ENCODE measurements at places on chromosomes 2 and 18. TPM values are rescaled to one million over a fixed set of nuclear protein-coding genes. Genes with fewer than 3 reads are reported as not detected.
A peak's percentile ranks its signal among the peaks of the same experiment; 100 is the strongest.

DNA sequence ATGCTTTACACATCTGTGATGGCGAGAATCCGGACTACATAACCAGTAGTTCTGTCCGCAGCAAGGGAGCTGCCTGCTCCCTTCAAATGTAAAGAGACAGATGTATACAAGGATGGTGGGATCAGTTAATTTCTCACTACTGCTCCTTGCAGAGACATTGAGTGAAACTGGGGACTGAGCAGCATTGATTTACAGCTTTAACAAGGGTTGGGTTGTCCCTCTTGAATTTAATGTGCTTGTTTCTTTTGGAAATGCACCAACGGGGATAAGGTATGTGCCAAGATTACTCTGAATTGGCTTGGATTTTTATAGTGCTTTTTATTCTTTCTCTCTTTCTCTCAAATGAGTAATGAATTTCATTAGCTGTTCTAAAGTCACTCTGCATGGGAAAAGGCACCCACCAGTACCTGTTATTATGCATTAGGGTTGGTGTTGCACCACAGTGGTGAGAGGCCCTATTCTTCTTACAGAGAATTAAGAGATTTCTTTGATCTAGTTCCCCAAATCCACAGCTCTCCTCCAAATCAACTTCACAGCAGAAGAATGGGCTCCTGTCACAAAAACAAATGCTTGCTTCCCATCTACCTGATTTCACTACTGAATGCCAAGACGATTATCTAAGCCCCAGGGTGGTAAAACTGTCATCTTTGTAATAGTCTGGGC lies 107.6 kb downstream of the DOCK10 start:
- no peak for DNase-seq

DNA sequence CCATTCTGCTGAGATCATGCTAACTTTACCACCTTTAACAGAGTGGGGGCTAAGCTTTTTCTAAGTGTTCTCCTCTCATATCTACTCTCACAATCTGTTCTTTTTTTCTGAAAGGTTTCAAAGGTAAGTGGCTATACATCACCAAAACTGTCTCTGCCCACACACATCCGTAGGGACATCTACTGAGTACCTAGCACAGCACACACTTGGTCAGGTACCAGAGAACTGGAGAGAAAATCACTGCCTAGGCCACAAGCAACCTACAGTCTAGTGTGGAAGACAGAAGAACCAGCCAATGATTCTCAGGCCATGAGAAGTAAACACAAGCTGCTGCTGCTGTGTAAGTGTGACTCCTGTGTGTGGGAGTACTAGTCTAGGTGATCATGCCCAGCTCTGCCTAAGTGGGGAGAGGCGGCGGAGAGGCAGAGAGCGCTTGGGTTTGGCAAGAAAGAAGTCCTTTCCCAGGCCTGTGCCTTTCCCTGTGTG lies 176.1 kb upstream of the ZFP36L2 start:
- no peak for DNase-seq

GRCh38 chr18:36717422-36718110 lies 111.2 kb downstream of the TPGS2 start:
- DNase-seq = no peak

The GPAT2 gene
- 3.9 TPM for total RNA-seq

DNA sequence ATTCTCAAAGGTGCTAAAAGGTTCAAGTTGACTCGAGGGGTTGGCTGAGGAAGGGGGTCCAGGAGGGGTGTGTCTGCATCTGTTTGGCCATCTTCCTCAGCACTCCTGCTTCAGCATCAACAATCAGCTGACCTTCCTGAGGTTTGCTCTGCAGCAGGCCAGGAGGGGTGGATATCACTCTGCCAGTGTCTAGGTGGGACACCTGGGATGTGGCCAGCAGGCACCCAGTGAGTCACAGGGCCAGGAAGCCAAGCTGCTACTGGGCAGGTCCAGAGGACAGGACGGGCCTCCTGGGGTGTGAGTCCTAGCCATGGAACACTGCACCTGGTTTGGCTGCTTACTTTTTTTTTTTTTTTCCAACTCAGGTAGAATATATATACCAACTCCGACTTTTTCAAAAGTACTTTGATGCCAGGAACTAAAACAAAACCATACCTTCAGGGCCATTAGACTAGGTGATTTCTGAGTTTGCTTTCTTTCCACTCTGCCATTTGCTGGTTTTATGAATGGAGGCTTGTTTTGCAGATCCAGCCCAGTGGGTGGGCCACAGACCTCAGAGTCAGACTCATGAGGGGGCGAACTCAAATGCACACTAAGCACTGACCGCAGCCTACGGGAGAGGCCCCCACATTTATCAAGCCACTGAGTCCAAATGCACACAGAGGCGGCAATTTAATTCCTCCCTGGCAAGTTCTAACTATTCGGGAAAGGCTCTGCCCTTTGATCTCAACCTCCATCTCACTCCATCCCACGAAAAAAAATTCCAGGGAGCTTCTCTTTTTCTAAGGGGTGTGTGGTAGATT lies 76.0 kb downstream of the UXS1 start:
- DNase-seq = no peak

DNA sequence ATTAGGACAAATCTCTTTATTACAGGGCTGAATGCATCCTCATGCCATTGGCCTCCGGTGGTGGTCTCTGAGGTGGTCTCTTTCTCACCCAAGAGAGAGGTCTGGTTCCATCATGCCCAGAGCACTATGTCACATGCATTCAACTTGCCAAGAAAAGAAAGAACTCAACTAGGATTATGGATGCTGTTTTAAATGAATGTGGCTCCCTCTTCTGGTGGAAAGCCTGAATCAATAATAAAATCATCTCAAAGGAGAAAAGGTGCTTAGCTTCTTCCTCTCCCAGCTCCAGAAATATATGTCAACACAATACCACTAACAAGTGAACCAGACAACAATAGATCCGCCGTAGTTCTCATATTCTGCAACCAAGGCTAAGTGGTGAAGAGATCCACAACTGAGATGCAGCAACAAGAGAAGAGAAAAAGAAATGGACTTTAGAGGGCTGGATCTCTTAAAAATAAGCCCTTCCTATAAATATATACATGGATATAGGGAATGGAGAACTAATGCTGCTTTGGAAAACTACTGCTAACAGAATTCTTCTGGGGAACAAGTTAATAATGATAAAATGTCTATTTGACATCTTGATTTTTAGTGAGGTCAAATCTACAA lies 396.8 kb downstream of the NCKAP5 start:
- DNase-seq = no peak

- no peak for DNase-seq
Observed at GRCh38 chr2:100882645-100883613, 63.0 kb downstream of the NPAS2 start.

The SOX11 gene
- 0.11 TPM for total RNA-seq

DNA sequence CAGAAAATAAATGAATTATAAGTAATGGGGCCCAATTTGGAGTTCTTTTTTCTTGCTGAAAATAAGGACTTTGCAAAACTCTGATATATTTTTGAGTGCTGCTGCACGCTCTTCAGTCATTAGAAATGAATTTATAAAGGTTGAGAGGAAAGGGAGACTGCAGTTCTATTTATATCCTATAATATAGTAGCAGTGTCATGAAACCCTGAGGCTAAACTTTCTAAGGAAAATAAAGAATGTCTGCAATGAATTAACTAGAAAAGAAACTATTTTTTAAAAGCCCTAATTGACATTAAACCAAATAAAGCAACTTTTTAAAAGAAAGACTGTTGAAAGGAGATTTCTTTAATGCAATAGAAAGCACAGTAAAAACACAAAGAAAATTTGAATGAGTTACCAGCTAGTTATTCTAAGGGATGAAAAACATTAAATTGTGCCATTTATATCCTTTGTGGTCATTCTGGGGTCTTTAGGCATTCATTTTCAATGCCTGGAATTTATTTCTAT lies 1072.8 kb upstream of the TMEFF2 start:
- DNase-seq = no peak

The CCDC93 gene
- 17.1 TPM for total RNA-seq

GRCh38 chr18:70165936-70166335 lies 39.6 kb downstream of the RTTN start:
- DNase-seq = no peak

GRCh38 chr2:43031471-43032212 lies 194.8 kb downstream of the ZFP36L2 start:
- DNase-seq = no peak

The CIDEA gene
- total RNA-seq = 0.82 TPM

DNA sequence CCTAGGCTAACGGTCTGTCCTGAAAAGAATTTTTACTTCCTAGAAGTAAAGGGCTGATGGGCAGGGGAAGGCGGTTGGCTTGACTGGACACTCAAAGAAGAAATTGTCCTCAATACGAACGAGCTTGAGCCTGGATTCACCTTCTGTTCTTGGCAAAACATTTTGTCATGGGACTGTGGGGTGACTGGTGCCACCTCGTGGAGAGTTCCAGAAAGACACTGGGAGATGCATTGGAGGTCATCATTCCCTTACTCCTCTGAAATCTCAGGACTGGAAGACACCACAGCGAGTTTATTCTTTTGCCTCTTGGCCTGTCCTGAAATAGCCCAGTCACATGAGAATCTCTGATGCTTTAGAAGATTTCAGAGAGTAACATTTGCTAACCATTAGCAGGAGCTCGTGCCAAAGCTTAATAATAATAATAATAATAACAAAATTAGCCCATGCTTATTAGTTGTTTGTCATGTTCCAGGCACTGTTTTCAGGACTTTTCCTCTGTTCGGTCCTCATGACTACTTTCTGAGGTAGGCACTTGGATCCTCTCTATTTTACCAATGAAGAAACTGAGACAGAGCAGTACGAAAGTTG lies 44.5 kb downstream of the TMEM182 start:
- DNase-seq = peak; percentile 64
